ENCODE measurements at places on chromosomes 3 and 15.

DNA sequence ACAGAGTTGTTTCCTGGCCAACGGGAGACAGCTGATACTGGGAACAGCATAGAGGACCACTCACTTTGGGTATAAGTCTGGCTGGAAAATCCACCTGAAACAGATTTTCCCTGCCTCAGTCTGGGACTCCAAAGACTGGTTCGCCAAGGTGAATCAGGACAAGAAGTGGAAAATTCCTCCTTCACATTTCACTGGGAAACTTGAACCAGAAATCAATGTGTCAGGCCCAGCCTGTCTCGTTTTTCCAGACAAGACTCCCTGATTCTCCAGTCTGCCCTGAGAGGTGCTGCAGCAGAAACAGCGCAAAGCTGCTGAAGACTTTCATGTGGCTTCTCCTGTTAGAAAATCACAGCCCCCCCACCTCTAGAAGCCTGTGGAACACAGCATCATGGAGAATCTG, 269.8 kb downstream of the OPA1 start:
- no peak for DNase-seq

GRCh38 chr3:20023623-20024405, 11.8 kb upstream of the PP2D1 start:
- no peak for DNase-seq

GRCh38 chr3:134917631-134918030, 122.6 kb downstream of the EPHB1 start:
- no peak for DNase-seq

- DNase-seq: no peak
These were observed 293.0 kb upstream of the SOX14 start for GRCh38 chr3:137471130-137471529.

DNA sequence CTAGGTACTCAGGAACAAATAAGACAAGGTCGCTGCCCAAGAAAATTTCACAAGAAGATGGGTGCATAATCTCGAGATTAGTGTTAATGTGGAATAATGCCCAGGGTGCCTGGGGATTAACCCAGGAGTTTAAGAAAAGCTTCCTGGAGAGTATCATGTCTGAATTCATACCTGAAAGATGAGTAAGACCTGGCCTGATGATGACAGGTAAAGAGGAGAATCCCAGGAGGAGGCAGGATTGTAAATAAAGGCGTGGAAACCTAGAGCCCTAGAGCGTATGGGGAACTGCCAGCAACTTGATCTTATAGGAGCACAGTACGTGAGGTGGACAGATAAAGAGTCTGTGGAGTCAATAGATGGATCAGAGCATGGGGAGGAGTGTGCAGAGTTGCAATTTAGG, 43.0 kb downstream of the ARRDC4 start:
- DNase-seq: peak; percentile 15

DNA sequence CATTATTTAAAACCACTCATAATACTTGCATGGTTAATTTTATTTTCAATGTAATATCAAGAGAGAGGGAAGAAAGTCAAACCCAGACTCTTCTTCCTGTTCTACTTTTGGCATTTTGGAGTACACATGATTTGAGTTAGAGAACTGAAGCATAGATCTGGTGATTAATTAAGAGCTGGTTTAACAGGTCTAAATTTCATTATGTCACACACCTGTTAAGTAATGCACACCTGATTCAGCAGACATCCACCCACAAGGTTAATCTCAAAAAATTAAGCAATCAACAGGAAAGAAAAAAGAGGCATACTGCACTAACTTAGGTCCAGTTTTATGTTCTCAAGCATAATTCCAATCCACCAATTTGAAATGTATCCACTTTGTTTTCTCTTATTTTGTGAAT, 101.1 kb upstream of the ICE2 start:
- DNase-seq: no peak

- DNase-seq: no peak
These were observed 43.5 kb upstream of the GRIP2 start for GRCh38 chr3:14583548-14584091.

DNA sequence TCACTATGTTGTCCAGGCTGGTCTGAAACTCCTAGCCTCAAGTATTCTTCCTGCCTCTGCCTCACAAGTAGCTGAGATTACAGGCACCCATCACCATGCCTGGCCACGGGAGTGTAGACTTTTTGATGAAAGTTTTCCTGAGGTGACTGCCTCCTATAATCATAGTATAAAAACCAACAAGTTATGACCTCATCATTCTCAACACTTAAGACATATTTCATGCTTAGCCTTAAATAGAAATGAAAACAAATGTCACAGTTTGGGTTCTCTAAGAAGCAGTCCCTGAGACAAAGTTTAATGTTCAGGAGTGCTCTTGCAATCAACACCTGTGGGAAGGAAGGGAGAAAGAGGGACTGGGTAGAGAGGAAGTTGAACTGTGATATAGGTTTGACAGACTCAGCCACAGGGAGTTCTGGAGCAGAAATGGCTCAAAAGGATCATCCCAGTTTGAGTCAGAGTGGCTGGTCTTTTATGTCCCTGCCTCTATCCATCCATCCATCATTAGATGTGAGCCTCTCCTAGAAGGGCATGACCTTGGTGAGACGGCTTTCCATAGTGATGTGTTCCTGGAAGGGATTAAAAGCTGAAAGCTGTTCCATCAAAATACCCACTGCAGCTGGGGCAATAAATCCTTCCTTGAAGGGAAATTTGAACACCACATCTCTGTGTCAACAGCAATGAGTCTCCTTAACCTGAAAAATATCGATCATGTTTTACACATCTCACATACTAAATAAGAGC, 16.2 kb upstream of the ABHD5 start:
- DNase-seq: no peak

DNA sequence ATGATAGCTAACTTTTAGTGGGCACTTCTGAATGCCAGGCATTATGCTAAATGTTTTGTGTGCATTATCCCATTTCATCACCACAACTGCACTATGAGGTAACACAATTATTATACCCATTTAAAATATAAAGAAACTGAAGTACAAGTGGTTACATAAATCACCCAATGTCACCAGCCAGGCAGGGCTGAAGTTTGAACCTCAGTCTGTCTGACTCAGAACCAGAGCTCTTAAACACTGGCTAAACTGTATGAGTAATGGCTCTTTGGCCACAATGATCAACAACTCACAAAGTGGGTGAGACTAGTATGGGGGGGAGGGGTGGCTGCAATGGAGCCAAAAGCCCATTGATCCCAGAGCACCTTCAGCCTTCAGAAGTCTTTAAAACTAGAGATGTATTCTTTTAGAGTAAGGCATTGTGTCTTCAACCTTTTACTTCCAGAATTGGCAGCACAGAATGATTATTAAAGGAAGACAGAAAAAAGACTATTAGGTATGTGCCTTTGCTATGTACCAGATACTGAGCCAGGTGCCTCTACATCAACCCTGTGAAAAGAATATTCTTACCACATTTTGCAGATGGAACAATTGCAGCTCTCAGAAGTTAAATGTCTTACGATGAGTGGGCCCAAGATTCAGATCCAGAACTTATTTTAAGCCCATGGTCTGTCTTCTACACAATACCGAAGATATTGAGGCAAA, 166.9 kb downstream of the UACA start:
- DNase-seq: peak; percentile 86

DNA sequence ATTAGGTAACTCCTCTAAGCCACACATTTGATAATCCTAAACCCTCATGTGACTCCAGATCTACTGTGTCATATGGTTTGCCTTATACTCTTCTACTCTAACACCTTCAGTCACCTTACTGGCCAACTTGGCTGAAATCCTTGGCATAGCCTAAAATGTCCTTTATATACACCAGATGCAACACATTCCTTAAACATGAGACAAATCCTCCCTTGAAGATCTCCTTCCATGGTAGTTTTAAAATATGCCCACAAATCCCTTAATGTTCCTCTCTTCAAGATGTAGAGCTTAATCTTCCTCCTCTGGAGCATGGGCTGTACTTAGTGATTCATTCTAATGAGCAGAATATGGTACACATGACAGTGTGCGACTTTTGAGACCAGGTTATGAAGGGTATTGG, 238.9 kb downstream of the SUCLG2 start:
- no peak for DNase-seq

- no peak for DNase-seq
These were observed 81.5 kb downstream of the TJP1 start for GRCh38 chr15:29740692-29741311.

- no peak for DNase-seq
These were observed 691 bp upstream of the FSIP1 start for GRCh38 chr15:39783244-39783820.

- no peak for DNase-seq
These were observed 301.2 kb downstream of the MECOM start for GRCh38 chr3:169362301-169362700.

- peak; percentile 84 for DNase-seq
These were observed 32.5 kb downstream of the PARP15 start for GRCh38 chr3:122609798-122610559.

GRCh38 chr3:101796077-101796680, 17.2 kb downstream of the NXPE3 start:
- peak; percentile 33 for DNase-seq

DNA sequence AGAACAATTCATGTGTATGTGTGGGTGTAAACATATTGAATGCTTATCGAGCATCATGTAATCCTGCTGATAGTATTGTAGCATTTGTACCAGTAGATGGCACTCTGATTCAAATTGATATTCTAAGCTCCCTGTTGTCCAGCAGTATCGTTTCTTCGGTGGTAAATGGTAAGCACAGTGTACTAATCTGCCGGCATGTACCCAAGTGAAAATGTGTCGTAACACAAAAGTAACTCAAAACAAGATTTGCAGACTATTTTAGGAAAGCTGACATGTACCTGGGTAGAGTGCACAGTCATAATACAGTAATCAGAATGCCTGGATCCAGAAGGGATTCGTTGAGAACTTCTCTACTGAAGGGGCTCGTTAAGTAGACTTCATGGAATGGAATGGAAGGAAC, 31.7 kb upstream of the MNS1 start:
- DNase-seq: peak; percentile 45

- DNase-seq: no peak
These were observed 11.2 kb downstream of the PLXNB1 start for GRCh38 chr3:48418651-48419050.

GRCh38 chr15:41474436-41474835, 19.2 kb upstream of the ITPKA start:
- no peak for DNase-seq

- DNase-seq: no peak
These were observed 10.7 kb downstream of the MB21D2 start for GRCh38 chr3:192906940-192907339.

DNA sequence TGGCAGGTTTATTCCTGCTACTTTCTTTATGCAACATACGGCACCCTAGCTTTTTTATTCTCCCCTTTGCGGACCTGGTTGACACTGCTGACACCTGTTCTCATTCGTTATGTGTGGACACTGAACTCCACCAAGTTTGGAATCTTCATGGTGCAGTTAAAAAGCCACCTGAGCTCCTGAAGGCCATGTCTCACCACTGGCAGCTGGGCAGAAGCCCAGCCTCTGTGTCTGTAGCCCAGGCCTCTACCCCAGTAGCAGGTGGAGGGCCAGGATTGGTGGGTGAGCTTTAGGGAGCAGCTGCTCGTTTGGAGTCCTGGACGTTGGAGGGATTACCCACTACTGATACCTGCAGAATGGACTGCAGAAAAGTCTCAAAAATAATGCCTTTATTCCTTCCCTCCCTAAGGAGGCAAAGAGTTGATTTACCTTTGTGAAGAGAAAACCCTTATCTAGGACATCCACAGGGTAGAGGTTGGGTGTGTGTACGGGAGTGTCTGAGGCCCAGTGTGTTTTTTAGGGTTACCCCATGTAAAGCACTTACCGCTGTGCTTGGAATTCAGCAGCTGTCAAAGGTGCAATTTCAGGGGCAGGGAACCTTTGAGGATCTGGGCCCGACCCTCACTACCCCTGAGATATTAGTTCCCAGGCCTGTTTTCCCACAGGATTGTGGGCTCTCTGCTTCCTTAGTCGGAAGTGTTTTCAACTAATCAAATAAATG, 637 bp upstream of the CCNDBP1 start:
- DNase-seq: no peak

GRCh38 chr15:51861557-51862359, 32.3 kb downstream of the TMOD3 start:
- DNase-seq: no peak

DNA sequence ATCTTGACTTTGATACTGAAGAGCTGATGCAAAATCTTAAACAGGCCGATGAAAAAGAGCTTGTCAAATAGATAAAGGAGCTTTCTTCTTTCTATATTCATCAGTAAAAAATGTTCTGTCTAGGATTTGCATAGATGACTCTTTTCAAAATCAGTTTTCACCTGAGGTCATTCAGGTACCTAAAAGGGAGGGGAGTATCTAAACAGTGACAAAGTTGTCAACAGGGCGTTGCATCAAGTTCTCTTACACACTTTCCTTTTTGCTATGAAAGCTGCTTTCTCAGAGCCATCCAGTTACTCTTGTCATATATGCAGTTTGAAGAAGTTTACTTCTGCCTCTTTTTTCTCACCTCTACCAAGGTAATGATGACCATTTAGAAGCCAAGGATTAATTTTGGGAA, 60.0 kb downstream of the AKAP13 start:
- DNase-seq: no peak

GRCh38 chr3:87873136-87873535, 185.7 kb downstream of the CGGBP1 start:
- peak; percentile 5 for DNase-seq

DNA sequence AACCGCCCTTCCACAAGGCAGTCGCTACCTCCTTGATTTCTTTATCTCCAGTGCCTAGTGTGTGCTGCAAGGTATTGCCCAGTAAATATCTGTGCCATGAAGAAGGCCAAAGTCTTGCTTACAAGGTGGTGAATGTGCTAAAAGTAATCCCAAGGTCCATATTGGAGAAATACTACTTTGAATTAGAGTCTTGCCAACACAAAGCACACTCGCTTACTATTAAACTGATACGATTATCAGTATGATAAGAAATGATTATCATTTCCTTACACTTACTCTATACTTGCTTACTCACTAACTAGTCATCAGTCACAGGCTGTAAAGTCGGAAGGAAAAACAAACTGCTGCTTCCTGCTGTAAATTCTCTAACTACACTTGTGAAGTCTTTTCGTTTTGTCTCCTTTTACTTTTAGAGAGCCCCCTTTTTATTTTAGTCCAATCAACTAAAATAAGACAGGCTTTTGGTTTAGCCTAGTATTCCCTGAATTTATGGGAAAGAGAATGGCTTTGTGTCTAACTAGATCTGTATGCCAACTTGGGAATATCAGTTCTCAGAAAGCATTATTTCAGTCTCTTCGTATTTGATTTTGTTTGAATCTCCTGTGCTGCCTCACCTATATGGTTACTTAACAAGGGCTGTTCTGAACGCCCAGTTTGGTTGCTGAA, 107.1 kb upstream of the TSC22D2 start:
- DNase-seq: peak; percentile 58

Measured in RCC 7860 (cell line).